Activated T-helper 9 cell treated with anti-CD3 and anti-CD28 coated beads, Interleukin-2, amount 50 U/mL, for 16 hours (primary cell): ENCODE measurements at places on chromosomes 6 and 20.

DNA sequence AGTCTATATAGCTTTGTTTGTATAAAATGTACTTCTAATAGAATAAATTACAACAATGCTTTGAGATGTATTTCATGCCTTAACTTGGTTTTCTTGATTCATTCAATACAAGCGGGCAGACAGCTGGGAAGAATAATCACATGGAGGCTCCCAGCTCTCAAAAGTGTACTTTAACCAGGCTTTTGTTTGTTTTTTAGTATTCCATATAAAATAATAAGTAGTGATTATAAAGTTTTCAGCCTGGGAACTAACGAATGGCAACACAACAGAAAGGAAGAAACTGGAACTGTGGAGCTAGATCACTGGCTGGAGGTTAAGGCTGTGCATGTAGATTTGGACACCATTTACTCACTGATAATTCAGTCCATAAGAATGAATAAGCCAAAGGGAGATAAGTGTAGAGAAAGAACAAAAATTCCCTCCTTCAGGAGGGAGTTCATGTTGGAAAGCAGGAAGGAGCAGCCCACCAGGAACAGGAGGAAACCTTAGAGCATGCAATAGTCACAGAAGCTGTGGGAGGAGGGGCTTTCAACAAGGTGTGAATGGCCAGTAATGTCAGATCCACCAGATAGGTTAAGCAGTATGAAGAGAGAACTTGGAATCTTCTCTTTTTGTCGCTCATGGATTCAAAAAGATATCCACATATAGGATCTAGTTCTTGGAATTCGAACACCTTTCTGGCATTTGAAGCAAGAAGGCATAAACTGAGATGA, 41.2 kb upstream of the SLC35D3 start:
- DNase-seq = no peak

DNA sequence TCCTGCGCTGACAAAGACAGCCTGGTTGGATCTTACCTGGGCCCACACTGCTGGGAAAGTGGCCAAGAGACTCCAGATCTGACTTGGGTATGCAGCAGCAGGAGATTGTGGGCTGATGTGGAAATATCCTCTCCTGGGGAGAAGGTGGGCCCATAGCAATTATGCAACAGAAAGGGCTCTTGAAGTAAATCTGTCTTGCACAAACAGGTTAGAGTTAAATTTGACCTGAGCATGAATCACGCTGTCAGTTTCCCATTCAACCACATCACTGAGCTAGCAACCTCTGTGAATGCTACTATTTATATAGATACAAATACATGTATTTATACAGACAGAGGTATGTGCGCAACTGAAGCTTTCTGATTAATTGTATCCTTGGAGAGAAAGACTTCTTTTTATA, 28.3 kb upstream of the PDYN start:
- DNase-seq = no peak

DNA sequence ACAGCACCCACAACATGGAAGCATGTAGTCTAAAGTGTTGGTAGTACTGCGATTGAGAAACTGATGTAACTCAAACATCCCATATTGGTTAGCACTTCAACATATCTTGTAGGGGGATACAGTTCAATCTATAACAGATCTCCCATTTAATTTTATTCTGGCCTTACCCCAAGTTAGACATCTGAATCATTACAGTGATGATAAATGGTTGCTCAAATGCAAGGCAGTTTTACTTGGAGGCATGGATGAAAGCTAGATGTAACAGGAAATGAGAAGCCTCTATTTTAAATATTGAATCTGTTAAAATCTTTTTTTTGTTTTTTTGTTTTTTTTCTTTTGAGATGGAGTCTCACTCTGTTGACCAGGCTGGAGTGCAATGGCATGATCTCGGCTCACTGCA, 44.2 kb upstream of the FAM50B start:
- no peak for DNase-seq

DNA sequence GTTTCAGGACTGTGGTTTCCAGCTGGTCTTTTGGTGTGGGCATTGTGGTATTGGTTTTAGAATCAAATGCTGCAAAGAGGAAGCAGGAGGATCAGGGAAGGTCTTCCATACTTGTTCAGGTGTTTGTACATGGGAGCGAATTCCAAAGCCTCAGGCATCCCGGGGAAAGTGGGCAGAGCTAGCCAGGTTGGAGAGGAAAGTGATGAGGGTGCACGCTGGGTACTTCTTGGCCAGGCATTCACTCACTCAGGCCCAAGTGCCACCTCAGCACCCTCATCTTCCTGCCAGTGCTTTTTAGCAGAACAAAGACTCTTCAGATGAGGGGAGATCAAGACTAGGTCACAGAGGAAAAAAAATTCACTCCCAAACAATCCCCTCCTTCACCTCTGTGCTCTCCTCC, 241.1 kb upstream of the TBX18 start:
- no peak for DNase-seq

- DNase-seq = no peak
Observed at GRCh38 chr20:40714109-40714508, 25.1 kb upstream of the MAFB start.

- peak; percentile 55 for DNase-seq
Observed at GRCh38 chr6:125904871-125905270, 51.7 kb upstream of the HINT3 start.

DNA sequence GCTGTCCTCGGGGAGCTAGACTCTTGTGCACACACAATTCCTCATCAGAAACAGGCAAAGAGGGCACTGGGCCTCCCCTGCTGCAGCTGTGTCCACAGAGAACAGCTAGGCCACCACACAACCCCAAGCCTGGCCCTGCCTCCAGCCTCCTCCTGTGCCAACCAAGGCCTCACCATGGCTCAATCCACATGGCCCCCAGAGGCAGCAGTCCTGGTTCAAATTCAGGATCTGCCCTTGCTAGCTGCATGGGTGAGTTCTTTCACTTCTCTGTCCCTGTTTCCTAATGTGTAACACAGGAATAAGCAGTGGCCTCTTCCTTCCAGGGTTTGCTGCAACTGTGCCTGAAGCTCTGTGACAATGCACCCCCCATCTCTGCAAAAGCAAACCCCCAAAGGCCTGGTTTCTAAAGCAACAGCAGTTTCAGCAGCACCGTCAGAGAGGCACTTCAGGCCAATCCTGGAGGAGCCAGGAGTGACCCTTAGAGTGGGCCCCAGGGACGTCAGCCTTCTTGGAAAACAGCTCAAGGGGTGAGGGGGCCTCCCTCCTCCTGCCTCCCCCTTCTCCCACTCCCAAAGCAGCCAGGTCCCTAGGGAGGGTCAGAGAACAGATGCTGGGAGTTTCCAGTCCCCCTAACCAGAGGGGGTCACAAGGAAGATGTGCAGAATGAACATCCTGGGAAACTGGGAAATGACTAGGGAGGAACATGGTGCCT, 2.2 kb downstream of the ADISSP start:
- no peak for DNase-seq

GRCh38 chr6:80145509-80145908, 39.0 kb downstream of the BCKDHB start:
- DNase-seq = no peak

- DNase-seq = no peak
Observed at GRCh38 chr6:135675862-135676261, 175.6 kb upstream of the PDE7B start.

- DNase-seq = no peak
Observed at GRCh38 chr6:1382883-1383728, 6.3 kb upstream of the FOXF2 start.

DNA sequence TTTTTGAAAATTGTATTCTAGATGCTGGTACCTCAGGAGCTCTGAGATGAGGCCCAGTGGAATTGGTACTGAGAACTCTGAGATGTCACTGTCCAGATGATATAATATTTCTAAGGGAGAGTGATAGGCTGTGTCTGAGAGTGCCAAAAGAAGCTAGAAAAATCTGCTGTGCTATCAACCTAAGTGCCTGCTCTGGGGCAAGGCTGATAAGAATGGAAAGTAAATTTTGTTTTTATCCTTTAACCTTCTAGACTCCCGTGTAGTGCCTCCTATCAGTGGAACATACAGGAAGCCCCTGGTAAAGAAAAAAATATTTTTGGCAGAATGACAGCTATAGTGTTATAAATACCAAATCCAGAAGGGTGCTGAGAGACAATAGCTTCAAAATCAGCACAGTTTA, 348.2 kb downstream of the TFAP2B start:
- DNase-seq = no peak

DNA sequence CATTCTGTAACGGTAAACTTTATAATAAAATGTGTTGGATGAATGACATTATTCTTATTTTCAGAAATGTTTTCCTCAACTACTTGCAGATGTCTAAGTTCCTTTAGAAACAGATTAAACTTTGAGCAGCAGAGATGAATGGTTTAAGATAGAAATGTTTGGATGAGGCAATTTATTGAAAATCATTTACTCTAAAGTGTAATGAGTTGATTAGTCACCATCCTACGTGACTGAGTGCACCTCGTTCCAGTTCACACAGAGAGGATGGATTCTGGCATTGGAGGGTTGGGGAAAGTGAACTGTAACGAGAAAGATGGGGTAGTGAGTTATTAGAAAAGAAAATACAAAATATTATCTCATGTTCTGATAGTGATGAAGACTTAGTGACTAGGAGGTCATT, 28.7 kb downstream of the SMPDL3A start:
- no peak for DNase-seq

DNA sequence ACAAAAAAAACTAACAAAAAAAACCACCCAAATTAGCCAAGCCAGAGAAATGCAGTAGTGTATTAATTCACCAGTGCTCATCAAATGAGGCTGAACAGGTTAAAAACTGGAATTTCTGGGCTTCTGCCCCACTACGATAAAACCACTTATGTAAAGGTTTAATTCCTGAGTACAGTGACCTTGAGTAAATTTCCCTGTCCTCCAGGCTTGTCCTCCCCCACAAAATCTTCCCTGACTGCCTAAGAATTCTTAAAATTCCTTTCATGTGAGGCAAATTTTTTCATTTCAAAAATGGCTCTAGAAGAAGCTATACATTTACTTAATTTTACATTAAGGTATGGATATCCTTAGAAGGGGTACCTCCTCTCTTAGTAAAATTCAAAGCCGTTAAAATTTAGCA, 80.1 kb upstream of the ID4 start:
- no peak for DNase-seq

- no peak for DNase-seq
Observed at GRCh38 chr20:22696759-22697158, 112.4 kb upstream of the FOXA2 start.

DNA sequence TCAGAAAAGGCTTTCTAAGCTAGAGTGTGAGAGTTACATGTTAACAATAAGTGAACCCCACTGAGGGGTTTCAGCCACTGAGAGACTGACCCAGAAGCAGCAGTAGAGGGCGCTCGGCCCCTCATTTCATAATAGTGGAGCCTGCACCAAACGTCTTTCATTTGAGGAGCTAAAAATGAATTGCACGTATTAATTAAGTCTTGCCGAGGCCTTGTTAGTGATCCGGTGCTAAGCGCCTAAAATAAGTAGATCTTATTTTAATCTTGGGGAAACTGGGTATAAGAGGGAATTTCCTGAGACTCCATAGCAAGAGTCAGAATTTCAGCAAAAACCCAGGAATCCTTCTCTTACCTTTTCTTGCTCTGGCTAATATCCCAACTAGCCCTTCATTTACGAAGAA, 209.7 kb downstream of the FARS2 start:
- peak; percentile 19 for DNase-seq

GRCh38 chr6:166223079-166223478, 55.4 kb upstream of the TBXT start:
- DNase-seq = no peak

- no peak for DNase-seq
Observed at GRCh38 chr20:38034108-38034649, 633 bp downstream of the RPRD1B start.

- no peak for DNase-seq
Observed at GRCh38 chr20:36384022-36384619, 78.0 kb downstream of the DLGAP4 start.

DNA sequence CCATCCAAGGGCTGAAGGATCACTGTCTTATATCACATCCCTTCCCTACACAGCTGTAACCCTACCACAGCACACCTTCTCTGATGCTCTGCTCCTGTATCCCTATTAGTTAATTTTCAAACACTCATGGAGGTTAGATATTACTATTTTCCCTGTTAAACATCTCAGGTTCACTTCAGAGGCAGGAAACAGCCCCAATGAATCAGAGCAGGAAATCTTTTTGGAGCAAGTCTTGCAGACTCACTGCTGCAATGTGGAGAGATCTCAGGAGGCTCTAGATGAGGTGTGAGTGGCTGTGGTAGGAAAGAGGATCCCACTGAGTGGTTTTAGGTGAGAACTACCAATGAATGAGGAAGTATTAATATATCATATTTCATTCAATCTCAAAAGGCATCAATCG, 19.7 kb upstream of the HTR1B start:
- no peak for DNase-seq

GRCh38 chr6:13496513-13497190, 9.3 kb upstream of the GFOD1 start:
- DNase-seq = no peak

DNA sequence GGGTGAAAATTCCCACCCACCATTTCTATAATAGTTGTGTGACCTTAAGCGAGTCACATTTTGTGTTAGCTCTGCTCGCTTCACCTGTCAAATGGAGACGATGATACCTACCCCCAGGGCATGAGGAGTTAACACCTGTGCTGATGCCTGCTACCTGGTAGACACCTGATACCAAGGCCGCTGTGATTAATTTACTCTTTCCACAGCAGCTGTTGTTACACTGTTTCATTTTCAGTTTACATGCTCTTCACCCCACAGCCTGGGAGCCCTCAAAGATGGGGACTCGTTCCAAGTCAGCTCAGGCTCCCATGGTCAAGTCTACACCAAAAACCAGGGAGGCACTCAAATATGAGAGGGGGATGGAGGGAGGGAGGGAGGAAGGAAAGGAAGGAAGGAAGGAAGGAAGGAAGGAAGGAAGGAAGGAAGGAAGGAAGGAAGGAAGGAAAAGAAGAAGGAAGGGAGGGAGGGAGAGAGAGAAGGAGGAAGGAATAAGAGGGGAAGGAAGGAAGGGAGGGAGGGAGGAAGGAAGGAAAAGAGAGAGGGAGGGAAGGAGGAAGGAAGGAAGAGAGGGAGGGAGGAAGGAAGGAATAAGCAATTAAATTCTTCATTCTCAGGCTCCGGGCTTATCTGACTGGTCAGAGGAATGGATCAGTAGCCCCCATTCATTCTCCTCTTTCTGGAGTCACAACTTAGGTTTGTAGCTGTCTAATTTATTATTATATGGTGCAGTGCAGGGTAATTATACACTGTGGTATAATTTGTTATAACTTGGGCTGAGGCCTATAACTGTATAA, 40.9 kb downstream of the PDYN start:
- DNase-seq = no peak

GRCh38 chr6:157086632-157087031, 236.7 kb downstream of the TMEM242 start:
- DNase-seq = no peak

GRCh38 chr6:170193326-170193821, 97.5 kb downstream of the DLL1 start:
- DNase-seq = no peak
